Stimulated activated CD4-positive, alpha-beta T cell treated with anti-CD3 and anti-CD28 coated beads, Interleukin-15, amount 100 ng/mL, for 1 hour (primary cell): ENCODE measurements at places on chromosomes 16 and 17.

- DNase-seq, result no peak
These were observed 1.4 kb upstream of the GRIN2C start for GRCh38 chr17:74860872-74861661.

DNA sequence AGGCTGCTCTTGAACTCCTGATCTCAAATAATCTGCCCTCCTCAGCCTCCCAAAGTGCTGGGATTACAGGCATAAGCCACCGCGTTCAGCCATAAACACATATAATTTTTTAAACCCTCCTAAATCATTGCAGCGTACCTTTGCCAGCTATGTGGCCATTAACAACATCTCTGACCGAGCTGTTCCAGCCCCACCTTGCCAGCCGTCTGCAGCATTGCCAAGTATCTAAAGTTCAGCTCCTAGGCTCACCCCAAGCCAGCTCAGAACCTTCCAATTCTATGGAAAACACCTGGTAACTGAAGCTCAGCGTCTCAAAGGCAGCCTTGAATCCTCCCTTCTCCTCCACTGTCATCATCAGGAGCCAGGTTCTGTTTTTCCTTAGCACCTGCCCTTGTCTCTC lies 5.1 kb upstream of the MEIOB start:
- DNase-seq, result no peak

GRCh38 chr17:41486809-41487530 lies 2.7 kb downstream of the KRT36 start:
- peak; percentile 9 for DNase-seq

GRCh38 chr16:68283346-68283745 lies 19.0 kb downstream of the SLC7A6 start:
- no peak for DNase-seq

- no peak for DNase-seq
These were observed at the start of gene RIPOR1 for GRCh38 chr16:67528222-67528869. Gene RIPOR1 (plus strand): TSS chr16:67528829. CDS start chr16:67538447, 9,618 bp downstream.
